ENCODE measurements at places on chromosomes 16 and 17.

GRCh38 chr16:30533748-30534367, 800 bp downstream of the ZNF747 start:
- DNase-seq = no peak

- no peak for DNase-seq
These were observed 19.0 kb downstream of the LPCAT2 start for GRCh38 chr16:55527885-55528284.

DNA sequence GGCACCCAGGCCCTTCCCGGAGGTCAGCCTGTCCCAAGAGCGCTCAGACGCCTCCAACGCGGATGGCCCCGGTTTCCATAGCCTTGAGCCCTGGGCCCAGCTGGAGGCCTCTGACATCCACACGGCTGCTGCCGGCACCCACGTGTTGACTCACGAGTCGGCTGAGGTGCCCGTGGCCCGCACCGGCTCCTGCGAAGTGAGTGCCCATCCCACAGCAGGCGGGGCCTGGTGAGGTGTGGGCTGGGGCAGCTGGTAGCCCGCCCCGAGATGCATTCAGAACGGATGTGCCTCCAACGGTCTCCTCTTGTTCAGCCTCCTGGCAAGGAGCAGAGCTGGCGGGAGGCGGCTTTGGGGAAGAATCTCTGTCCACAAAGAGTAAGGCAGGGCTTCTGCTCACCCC, 2.7 kb downstream of the WDR90 start:
- no peak for DNase-seq

- no peak for DNase-seq
These were observed 12.7 kb downstream of the LGALS3BP start for GRCh38 chr17:78966910-78967600.

- DNase-seq = no peak
These were observed 373.8 kb downstream of the NPIPA8 start for GRCh38 chr16:17962726-17963125.

- DNase-seq = no peak
These were observed 17.3 kb downstream of the COTL1 start for GRCh38 chr16:84600343-84601229.

- no peak for DNase-seq
These were observed 3.8 kb downstream of the SMG6 start for GRCh38 chr17:2299756-2300155.

DNA sequence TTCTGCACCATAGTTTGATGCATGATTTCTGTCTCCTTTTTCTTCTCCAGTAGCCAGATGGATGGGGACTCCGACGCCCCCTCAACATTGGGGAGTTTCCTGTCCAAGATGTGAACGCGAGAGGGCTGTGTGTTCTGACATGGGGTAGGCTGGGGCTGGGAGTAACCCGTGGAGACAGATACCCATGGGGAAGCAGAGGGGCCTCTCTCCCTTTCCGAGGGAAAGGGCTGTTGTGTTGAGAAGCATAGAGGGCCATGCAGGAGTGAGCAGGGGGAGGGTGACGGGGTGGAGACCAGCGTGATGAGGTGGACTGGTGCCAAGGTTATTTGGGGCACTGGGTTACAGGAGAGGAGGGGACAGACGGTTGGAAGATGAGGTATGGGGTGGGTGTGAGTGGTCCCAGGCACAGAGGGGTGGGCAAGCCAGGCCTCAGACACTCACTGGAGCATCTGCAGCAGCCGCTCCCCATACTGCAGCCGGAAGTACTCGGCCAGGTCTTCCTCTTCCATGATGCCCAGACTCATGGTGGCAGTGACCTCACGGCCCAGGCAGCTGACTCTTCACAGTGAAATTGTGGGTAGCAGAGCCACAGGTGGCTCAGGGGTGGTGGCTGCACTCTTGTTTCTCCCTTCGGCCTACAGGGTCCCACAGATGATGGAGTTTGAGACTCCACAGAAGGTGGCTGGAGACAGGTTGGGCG, 400 bp downstream of the CCDC42 start:
- no peak for DNase-seq

DNA sequence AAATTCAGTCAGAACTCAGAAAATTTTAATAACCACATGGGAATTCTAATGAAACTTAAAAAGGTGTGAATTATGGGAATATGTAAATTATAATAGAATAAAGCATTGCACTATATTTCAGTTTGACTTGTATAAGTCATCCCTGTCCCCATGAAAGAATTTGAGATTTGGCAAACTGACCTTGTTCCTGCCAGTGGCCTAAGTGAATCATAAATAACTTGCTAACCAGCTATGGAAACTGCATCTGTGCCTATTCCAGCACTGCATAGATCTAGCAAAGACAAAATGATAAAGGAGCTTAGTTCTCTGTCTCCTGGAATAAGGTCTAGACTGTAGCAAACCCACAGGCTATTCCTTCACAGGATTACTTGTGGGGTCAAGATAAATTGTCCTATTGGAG, 106.8 kb upstream of the NOG start:
- no peak for DNase-seq

DNA sequence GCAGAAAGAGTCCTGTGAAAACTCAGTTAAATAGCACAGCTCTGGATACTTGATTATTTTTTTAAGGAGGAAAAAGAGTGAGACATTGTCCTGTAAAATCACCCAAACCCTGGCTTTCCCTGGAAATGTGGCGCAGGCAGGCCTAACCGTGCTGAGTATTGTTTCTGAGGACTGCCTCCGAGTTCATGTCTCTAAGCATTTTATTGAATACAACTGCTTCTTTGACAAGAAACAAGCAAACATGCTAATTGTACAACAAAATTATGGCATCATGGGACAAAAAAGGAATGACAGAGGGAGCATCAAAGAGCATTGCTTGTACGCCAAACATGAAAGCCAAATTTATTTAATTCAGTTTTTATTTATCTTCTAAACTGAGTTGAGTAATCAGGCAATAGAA, 64.5 kb upstream of the HSBP1 start:
- DNase-seq = no peak

DNA sequence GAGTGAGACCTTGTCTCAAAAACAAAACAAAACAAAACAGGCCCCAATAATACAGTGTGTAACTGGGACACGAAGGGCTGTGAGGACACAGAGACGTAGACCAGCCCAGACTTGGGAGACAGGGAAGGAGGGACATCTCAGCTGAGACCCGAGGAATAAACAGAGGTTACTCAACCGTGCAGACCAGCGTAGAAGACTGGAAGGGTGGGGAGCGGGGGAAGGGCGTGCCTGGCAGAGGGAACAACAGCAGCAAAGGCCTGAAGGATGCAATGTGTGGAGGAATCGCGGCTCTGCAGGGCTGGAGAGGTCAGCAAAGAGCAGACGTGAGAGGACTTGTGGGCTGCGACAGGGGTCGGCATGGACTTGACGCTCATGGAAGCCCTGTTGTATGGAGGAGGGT, 11.6 kb upstream of the CES4A start:
- no peak for DNase-seq

- DNase-seq = no peak
These were observed 1.0 kb downstream of the MYO15B start for GRCh38 chr17:75588596-75589011.

DNA sequence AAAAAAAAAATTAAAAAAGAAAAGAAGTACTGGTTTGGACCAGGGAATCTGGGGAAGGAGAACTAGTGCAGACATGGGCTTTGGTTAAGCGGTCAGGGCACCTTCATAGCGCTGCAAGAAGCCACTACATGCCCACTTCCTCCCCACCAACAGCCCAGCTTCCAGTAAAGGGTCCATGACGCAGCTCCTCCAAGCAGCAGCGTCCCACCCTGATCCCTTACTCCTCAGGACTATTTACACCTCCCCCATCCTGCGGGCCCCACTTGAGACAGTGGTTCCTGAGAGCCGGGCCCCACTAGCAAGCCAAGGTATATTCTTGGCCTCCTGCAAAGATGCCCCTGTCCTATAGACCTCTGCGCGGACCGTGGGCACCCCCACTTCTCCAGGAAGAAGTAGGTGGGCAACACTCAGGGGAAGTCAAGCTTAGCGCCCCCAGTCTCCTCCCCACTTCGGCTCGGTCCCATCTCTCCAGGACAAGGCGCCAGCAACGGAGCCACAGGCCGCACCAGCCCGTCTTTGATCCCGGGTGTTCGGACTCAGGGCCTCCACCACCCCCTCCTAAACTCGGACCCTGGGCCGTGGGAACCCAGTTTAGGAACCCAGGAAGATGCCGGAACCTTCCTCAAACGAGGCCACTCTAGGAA, 913 bp upstream of the PRR14 start:
- no peak for DNase-seq

DNA sequence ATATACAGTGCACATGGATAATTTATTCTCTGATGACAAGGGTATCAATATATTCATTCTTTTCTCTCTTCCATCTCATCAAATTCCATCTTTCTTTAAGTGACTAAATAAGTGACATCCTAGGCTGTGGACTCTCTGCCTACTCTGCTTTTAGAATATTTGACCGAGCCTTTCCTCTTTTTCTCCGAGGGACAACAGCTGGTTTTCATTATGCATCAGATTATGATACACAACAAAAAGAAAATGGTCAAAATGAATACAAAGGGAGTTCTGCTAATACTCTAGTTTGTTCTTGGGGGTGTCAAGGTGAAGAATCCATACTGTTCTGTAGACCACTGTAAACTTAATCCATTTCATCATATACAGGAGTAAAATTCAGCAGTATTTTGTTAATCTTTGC, 942.6 kb downstream of the KCNJ2 start:
- peak; percentile 21 for DNase-seq

GRCh38 chr17:76558198-76559095, 18.6 kb downstream of the PRCD start:
- peak; percentile 38 for DNase-seq

DNA sequence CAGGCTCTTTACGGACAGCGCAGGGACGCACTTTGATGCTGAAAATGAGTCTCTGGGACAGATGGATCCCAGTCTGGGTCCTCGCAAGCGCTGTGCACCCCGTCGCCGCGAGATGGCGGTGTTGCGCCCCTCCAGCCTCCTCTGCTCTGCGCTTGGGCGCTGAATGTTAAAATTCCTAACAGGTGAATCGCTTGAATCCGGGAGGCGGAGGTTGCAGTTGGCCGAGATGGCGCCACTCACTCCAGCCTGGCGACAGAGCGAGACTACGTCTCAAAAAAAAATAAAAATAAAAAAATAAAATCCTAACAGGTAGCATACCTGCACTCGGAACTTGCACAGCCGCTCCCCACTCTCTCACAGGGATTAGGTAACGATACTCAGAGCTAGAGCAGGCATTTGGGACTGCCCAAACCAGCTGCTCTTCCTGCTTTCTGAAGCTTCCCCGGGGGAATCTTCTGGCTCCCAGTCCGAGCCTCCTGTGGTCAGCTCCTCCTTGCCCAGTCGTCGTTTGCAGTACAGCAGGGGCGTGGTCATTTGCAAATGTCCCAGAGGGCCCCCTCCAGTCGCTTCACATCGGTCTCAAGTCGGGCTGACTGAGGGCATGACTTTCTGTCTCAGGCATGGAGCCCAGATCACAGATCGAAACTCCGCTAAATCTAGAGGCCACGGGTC, 26.2 kb upstream of the OSGIN1 start:
- DNase-seq = peak; percentile 70

DNA sequence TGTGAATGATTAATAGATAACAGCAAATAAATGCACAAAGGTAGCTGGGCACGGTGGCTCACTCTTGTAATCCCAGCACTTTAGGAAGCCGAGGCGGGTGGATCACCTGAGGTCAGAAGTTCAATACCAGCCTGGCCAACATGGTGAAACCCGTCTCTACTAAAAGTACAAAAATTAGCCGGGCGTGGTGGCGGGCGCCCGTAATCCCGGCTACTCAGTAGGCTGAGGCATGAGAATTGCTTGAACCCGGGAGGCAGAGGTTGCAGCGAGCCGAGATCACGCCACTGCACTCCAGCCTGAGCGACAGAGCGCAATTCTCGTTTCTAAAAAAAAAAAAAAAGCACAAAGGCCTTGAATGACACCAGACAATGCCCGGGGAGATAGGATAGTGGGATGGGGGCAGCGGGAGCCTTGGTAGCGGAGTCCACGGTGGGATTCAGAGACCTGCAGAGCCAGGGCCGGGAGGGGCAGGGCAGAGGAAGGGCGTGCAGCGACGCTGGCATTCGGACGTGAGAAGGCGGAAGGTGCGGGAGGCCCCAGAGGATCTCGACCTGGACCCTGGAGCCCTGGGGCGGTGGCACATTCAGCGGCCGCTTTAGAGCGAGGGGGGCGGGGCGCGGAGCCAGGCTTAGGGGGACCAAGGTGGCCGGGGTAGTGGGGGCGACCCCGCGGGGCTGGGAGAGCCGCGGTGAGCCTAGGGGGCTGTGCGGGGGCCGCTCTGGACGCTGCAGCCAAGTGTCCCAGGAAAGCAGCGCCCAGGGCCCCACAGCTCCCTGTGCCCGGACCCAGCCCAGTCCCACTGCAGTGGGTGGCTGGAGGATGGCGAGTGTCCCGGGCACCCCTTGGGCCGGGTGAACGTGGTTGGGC, 999 bp upstream of the FLYWCH2 start:
- no peak for DNase-seq

DNA sequence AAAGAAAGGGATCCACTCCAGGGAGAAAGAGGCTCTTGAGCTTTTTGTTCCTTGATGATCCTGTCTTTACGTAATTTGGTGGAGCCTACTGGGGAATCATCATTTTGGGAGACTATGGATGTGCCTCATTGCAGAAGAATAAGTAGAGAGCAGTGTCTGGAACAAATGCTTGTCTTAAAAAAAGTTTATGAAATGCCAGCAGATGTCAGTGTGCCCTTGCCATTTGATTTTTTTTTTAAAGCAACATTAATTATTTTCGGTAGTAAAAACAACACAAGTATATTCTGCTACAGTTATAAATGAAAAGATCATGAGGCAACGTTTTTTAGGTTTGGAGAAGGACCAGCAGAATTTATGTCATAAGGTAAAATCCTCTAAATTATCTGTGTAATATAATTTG, 934.8 kb upstream of the EEF2KMT start:
- DNase-seq = no peak

Data from fibroblast of skin of right quadriceps (primary cell).